Sigmoid colon (tissue), 7 donors: ENCODE measurements at places on chromosomes 1 and 21. TPM values are rescaled to one million over a fixed set of nuclear protein-coding genes. Genes with fewer than 3 reads are reported as not detected.

Gene ILDR2
- 7.1 TPM for total RNA-seq

Gene IQCC
- total RNA-seq, result 2.5 TPM

Gene ADAMTS5
- 5.6 TPM for total RNA-seq

Gene TENT5C
- 7.1 TPM for total RNA-seq

GRCh38 chr1:244601336-244601735 is 51.6 kb upstream of the DESI2 start:
- no peaks in the 10 kb centered on the region for H3K4me1 ChIP-seq
- no peaks in the 10 kb centered on the region for H3K36me3 ChIP-seq
- DNase-seq, result no peak
- H3K27ac ChIP-seq, result no peak overlapping the region
- H3K4me3 ChIP-seq, result no peak overlapping the region
- H3K27me3 ChIP-seq, result no peaks in the 10 kb centered on the region

DNA sequence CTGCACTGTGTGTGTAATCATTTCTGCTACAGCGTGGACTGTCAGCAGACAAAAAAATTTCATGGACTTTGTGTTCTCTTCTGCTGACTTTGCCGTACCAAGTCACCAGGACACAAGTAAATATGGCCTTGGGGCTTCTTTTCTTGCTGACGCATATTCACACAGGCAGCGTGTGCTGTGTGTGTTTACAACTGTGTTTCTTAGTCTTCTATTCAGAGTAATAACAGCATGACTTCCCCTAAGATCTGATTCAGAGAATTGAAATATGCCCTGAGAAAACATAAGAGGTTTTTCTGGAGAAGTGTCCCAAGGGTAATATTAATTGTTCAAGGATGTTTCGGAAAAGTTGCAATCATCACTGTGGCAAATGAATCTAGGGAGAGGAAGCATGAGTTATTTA is 47.1 kb upstream of the DYNLT5 start:
- H3K27me3 ChIP-seq, result no peaks in the 10 kb centered on the region
- DNase-seq, result no peak
- no peaks in the 10 kb centered on the region for H3K36me3 ChIP-seq
- H3K4me3 ChIP-seq, result no peak overlapping the region
- H3K4me1 ChIP-seq, result no peaks in the 10 kb centered on the region

DNA sequence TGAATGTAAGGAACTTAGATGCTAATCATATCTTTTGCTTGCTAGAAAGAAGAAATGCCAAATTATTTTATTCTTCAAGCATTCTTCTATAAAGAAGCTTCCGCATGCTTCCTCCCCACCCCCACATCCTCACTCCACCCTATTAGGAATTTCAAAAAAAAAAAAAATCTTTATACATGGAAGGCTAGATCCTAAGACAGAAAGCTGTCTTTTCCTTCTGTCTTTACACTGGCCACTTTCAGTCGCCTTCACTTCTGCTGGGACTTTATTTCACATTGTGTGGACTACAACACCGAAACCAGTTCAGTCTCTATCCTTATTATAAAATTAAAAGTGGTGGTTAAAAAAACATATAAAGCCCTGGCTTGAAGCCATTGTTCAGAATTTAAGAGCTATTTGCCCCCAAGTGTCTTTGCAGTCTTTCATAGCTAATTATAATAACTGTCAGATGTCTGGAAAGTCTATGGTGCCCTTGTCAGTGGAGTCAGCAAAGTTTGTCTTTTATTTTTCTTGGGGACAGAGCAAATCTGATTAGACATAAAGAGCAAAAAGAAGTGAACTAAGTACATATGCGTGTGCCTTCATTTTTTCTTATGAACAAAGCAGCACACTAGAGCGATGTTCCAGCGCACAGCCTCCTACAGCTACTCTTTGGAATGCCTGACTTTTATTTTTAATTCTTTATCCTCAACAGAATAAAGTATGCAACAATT is 297.7 kb downstream of the PTPRC start:
- H3K27ac ChIP-seq, result peak overlapping the region; percentile 66
- peak overlapping the region; percentile 38 for H3K4me3 ChIP-seq

DNA sequence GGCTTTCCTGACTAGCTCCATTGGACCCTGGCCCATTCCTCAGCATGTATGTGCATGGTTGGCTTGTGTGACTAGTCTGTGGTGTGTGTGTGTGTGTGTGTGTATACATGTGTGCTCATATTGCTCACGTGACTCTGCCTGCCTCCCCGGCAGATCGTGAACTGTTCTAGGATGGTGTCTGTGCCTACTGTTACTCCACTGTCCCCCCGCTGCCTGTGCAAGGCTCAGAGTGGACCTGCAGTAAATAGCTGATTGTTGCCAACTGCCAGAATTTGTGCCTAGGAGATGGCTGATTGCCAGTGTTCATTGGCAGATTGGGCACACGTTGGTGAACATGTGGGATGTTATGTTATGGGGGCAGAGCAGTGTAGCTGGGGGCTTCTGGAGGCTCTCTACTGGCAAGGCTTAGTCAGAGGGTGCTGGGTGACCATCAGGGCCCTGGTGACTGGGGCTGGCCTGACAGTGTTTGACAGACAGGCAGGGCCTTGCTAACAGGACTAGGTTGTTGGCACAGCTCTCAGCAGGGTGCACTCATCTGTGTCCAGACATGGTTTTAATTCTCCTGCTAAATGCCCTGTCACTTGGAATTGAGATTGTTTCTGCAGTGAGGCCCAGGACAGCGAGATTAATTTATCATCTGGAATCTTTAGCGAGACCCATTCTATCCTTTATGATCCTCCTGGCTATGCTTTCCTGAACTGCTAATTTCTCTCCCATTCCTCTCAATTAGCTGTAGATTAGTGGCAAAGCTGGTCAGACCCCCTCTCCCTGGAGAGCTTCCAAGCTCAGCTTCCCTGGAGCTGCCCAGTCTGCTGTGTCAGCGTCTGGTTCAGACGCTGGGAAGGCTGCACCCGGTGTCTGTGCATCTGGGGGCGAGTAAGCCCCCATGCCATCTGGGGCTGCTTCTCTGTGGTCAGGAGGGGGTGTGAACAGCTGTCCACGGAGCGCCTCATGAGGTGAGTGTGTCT is 20.8 kb downstream of the SLC6A17 start:
- H3K27me3 ChIP-seq, result peaks cover 12% of the 10 kb centered on the region
- no peaks in the 10 kb centered on the region for H3K4me1 ChIP-seq
- no peak overlapping the region for H3K4me3 ChIP-seq
- no peaks in the 10 kb centered on the region for H3K36me3 ChIP-seq
- no peak overlapping the region for H3K27ac ChIP-seq
- DNase-seq, result no peak

GRCh38 chr21:36126208-36126565 is 8.7 kb upstream of the CBR3 start:
- H3K36me3 ChIP-seq, result no peaks in the 10 kb centered on the region
- H3K4me3 ChIP-seq, result no peak overlapping the region
- H3K4me1 ChIP-seq, result peaks cover 9% of the 10 kb centered on the region
- no peak overlapping the region for H3K27ac ChIP-seq
- no peaks in the 10 kb centered on the region for H3K27me3 ChIP-seq
- DNase-seq, result no peak

DNA sequence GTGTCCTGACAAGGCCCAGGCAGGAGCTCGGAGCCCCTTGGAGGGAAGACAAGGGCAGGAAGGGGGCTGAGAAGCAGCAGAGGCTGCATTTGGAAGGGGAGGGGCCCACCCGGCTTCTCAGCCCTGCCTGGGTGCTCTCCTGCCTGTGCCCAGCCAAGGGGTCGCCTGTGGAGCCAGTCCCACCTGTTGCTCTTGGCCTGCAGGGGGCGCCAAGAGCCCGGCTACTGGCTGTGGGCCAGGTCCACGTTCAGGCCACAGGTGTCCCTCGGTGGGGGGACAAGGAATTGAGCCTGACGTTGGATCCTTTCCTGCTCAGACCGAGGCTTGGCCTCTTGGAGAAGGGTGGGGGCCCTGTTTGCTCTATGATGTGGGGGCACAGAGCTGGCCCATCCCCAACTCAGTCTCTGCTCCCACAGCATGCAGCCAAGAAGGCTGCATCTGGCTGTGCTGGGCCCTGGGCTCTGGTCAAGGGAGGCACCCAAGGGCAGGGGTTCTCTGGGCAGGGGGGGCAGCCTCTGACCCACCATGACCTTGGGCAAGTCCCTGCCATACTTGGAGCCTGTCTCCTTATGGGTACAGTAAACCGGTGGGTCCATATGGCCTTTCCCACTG is 10.9 kb downstream of the WNT4 start:
- DNase-seq, result no peak
- H3K36me3 ChIP-seq, result no peaks in the 10 kb centered on the region
- H3K4me1 ChIP-seq, result peaks cover 10% of the 10 kb centered on the region
- no peak overlapping the region for H3K4me3 ChIP-seq
